ENCODE measurements at places on chromosomes 2 and 18.

DNA sequence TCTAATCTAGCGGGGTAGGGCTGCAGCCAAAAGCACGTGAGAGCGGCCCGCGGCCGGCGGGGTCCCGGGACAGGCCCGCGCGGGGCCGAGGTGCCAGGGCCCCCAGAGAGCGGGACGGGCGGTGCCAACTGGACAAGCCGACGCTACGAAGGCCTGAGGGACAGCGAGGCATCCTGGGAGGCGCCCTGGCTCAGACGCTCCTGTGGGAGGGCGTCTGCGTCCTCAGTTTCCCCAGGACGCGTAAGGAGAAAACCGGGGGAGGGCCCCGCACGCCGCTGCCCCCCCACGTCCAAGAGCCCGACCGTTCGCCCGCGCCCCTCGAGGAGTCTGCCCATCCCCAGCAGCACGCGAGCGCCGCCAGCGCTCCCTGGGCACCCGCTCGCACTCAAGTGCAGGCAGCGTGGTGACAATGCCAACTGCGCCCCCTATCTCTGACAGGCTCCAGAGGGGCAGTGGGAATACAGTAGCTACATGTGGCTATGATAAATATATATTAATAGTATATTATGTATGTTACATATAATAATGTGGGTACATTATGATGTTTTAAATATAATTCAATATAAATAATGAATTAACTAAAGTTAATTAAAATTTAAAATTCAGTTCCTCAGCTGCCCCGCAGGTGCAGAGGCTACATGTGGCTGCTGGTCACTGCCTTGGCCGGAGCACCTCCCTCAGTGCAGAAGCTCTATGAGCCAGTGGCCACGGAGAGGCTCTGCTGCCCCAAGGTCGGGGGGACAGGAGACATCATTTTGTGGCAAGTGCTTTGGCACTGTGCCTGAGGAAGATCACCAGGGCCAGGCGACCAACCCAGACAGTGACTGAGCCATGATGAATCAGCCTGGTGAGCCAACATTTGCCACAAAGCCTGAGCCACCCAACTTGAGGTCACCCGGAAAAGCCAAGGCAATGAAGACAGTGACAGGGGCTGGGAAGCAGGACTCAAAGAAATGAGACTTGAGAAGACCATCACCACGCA, 5.5 kb upstream of the SFT2D3 start:
- DNase-seq: no peak

DNA sequence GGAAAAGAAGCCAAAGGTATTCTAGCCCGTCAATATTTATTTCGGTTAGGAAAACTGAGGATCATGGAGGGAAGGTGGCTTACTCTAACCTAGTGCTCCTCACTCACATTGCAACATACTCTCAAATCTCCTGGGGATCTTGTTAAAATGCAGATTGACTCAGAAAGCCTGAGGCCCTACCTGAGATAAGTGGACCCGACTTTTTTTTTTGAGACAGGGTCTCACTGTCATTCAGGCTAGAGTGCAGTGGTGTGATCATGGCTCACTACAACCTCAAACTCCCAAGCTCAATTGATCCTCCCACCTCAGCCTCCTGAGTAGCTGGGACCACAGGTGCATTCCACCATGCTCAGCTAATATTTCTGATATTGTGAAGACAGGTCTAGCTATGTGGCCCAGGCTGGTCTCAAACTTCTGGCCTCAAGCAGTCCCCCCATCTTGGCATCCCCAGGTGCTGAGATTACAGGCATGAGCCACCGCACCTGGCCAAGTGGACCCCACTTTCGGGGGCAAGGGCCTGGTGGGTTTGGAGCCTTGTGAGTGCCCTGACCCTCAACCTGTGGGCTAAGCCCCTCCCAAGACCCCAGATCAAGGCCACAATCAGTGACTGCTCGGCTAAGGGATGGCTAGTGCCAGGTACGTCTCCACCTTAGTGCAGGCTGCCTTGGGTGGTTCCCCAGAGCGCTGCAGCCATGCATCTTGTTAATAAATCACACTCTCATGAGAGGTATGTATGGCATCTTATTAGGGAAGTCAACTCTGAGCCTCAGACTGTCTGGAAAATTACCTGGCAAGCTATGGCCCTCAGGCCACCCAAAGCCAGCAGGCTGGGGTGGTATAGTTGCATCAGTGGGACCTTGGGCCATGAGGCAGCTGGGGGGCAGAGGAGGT, 1.1 kb upstream of the NEURL3 start:
- no peak for DNase-seq

DNA sequence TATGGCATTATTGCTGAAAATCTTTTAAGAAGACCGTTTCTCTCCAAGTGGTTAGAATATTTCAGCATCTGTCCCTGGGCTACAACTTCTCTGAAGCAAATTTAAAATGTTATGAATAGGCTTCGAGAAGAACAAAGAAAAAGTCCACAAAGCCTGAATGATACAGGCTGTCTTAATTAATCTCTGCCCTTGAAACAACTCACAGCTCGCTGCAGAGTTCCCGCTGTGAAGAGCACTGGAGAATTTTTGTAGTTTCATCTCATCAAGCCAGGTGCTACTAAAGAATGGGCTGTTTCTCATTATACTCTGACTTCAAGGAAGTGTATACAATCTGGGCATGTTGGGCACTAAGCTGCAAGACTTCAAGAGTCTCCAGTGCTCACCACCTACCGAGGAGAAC, 67.6 kb downstream of the LAMA1 start:
- DNase-seq: no peak

DNA sequence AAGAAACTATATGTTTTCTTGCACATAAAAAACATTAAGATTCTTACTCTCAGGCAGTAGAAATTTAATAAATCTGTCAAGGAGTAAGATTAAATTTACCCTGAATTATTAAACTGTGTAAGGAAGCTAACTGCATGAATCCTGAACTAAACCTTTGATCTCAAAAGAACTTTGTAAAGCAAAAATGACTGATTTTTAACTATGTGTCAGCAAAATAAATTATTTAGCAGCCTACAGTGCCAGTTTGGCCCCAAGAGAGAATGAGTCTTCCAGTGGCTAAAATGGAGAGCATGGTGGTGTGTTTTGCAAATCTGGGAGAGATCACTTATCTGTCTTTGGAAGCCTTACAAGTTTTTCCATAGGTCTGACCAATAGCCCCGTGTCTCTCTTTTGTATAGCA, 190.7 kb downstream of the THSD7B start:
- DNase-seq: no peak
